Stimulated activated CD4-positive, alpha-beta T cell treated with anti-CD3 and anti-CD28 coated beads, Interleukin-4, amount 100 ng/mL, for 48 hours (primary cell): ENCODE measurements at places on chromosomes 6 and 20.

- no peak for DNase-seq
These were observed 163.2 kb downstream of the DTNBP1 start for GRCh38 chr6:15499591-15499990.

GRCh38 chr6:70706491-70707123, 38.9 kb downstream of the SMAP1 start:
- no peak for DNase-seq

GRCh38 chr6:144581812-144582537, 296.8 kb downstream of the UTRN start:
- no peak for DNase-seq

DNA sequence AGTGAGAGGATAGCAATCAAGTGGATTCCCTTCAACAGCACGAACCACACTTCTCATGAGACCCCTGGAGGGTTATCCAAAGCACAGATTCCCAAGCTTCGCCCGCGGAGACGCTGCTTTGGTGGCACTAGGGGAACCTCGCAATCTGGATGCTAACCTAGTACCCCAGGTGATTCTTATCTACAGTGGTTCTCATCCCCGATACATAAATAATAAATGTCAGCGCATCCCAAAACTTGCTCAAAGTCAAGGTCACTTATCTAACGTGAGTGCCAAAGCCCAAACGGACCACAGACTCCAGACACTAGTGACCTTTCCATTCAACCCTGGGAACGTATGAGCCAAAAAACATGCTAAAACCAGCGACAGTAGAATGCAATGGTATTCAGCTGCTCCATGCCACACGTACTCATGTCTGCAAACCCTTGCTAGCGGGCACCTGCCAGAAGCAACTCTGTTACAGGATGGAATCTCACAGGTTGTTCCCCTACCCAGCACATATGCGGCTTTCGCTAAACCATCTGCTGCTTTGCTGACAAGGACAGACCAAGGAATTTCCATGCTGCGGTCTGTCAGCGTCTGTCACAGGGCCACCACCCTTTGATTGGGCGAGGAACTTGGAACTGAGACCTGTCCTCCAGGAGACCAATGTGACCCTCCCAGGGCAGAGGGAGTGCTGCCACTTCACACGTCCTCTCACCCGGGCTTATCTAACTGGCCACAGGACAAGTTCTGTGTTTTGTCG, 16.8 kb downstream of the MYLK4 start:
- no peak for DNase-seq

DNA sequence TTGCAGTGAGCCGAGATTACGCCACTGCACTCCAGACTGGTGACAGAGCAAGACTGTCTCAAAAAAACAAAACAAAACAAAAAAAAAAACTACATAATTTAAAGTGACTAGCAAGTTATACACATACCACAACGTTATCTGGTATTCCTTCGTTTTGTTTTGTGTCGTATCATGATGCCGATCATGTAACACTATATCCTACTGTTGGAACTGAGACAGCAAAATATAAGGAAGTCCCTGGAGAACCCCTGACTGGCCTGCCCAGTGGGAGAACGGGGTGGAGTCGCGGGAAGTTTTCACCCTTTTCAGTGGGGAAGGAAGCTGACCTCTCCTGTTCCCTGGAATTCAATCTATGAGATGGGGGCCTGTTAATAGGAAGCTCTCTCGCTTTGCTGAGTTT, 15.1 kb downstream of the SOX4 start:
- DNase-seq: no peak

DNA sequence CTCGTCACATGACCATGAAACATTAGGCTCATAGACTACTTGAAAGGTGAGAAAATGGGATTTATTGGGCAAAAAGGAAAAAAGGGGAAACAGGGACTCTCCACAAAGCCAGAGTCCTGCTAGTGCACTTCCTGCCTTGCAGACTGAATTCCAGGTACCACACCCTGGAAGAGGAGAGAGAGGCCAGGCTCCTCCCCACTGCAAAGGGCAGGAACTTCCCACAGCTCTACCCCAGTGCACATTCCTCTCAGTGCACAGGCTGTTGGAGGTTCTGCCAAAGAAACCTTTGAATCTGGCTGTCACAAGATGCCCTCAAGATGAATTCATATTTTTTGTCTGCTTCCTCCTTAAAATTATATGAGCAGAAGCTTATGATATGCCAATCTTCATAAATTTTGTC, 920.4 kb upstream of the GJE1 start:
- DNase-seq: no peak

DNA sequence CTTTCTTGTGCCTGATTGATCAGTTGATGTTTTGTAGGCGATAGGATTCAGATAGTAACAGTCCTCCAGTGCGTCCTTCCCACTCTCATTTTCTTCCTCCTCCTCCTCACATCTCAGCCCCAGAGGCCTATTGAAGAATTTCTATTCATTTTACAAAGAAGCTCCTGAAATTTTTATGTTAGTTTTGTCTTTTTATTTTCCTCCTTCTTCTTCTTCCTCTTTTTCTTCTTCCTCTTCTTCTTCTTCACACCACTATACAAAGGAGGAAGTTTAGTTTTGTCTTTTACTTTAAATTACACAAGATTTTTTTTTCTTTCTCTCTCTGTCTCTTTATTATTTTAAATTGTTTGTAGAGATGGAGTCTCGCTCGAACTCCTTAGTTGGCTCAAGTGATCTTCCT, 19.1 kb downstream of the BTN2A1 start:
- DNase-seq: no peak

- DNase-seq: no peak
These were observed 8.6 kb upstream of the IP6K3 start for GRCh38 chr6:33755070-33755869.
